Renal cortex interstitium (tissue), 15 donors: ENCODE measurements at places on chromosomes 16 and 17.

DNA sequence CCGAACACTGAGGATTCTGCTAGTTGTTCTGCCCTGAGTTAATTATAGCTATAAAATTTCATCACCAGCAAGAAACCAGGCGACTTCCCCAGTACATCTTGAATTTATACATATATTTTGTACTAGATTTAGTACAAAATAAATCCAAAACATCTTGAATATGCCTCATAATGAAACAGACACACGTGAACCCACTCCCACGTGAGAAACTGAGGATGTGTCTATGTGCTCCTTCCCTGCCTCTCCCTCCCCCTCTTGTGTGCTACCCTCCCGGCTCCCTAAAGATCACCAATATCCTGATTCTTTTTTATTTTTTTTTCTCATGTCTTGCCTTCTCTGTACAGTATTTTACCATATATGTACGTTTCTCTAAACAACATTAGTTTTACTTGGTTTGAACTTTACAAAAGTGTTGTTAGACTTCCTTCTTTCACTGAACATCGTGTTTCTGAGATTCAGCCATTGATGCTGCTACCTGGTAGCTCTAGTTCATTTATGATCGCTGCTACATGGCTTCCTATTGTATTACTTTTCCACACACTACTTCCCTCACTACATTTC, 1.1 kb upstream of the LCMT1 start:
- no peak for DNase-seq

GRCh38 chr16:58046054-58046881, 20.7 kb downstream of the MMP15 start:
- DNase-seq: no peak

DNA sequence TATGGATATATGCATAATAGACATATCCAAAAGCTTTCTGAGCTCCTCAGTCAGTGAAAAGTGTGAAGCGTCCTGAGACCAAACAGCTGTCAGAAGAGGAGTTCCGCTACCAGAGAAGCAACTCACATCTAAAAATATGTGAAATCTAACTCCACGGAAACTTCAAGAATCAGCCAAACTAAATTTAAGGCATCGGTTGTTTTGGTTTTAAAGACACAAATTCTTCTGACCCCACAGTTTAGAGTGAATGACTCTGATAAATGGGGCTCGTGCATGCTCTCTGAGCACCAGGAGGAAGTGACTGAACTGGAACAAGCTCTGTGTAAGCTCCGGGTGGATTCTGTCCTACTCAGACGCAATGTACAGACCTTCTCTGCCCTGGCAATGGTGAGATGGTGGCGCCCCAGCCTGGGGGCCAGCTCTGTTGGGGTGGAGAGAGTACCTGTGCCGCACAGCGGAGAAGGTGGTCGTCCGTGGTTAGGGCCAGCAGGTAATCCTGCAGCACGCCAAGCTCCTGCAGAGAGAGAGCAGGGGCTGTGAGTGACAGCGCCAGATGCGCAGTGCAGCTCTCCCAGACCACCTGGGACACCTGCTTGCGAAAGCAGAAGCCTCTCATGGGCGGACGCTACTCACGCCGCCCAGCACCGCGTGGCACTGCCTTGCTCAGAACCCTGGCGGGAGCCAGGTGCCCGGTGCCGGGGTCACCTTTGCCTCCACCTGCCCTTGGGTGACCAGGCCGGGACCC, 44.4 kb upstream of the ATP2A3 start:
- no peak for DNase-seq

DNA sequence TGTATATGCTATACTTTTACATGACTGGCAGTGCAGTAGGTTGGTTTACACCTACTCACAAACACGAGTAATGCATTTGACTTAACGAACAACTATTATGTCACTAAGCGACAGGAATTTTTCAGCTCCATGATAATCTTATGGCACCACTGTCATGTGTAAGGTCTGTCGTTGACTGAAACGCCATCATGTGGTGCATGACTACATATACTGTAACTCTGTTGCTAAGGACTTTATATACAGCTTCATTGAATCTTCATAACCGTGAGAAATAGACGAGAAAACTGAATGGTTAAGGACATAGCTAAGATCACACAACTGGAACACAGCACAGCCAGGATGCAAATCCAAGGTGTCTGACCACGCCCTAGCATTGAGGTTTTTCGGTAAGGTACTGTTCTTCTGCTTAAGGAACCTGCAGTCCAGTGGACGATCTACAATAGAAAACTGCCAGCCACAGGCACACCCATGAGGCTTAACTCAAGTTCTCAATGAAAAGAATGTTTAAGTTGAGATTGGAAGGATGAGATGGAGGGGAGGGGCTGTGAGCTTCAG, 3.3 kb downstream of the CFAP20 start:
- no peak for DNase-seq

DNA sequence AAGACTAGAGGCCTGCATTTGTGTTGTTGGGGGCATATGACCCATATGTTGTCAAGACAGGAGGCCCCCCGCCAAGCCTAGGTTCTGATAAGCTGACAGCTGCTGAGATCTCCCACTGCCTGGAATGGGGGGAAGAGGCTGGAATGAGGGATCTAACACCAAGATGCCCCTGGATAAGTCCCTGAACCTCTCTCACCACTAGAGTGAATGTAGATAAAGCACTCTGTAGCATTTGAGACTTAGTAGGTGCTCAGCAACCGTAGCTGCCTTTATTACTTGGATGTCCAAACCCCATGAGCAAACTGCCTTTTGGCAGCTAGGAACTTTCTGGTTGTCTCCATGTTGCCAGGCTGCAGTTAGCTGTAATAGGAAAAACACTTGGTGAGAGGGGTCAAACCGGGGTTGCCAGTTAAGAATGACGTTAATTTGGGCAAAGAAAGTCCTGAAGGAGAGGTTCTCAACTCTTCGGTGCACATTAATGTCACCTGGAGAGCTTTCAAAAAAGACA, 4.4 kb upstream of the RASL10B start:
- no peak for DNase-seq

DNA sequence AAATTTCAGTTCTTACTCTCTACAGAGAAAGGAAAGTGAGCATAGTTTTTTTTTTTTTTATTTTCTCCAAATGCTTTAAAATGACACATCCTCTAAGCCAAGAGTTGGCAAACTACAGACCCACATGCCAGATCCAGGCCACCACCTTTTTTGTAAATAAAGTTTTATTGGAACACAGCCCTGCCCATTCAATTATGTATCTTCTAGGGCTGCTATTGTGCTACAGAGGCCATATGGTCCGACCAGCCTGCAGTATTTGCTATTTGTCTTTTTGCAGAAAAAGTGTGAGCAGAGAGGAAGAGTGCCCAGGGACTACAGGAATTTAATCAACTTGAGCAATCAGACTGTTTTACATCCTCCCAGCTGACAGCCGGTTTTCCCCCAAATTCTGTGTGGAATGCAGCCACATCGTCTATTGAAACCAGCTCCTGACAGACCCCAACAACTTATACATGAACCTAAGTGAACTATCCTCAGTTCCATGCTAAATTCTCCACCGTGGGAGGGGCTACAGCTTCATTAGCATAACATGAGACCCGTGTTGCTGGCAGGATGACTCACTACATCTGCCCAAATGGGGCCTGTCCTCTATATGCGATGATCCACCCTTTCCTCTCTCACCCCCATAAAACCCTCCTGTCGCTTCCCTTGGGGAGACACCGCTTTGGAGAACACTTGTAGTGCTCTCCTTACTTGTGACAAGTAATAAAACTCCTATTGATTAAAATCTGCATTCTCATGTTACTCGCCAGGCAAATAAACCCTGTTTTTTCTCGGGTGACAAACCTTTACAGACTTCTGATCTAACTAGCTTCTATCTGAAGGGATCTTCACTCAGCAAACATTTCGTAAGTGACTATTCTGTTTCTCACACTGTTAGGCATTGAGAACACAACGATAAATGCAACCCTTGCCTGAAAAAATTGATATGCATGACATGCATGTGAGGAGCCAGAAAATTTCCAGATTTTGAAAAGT, 149.4 kb upstream of the HS3ST3A1 start:
- no peak for DNase-seq

DNA sequence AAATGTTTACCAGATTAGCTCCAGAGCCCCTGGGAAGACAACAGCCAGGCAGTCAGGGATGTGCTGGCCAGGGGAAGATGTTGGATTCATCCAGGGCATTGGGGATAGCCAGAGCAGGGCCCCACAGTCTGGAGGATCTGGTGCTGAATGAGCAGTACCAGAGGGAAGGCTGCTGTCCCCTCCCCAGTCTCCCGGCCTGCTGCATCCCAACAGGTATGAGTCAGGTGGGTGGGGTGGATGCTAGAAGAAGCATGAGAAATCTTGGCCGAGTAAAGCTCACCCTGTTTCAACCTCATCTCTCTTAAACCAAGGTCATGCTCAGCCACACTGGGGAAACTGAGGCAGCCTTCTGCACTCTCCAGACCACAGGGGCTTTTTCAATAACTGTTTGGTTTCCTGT, 71.9 kb upstream of the SEC14L1 start:
- DNase-seq: no peak

DNA sequence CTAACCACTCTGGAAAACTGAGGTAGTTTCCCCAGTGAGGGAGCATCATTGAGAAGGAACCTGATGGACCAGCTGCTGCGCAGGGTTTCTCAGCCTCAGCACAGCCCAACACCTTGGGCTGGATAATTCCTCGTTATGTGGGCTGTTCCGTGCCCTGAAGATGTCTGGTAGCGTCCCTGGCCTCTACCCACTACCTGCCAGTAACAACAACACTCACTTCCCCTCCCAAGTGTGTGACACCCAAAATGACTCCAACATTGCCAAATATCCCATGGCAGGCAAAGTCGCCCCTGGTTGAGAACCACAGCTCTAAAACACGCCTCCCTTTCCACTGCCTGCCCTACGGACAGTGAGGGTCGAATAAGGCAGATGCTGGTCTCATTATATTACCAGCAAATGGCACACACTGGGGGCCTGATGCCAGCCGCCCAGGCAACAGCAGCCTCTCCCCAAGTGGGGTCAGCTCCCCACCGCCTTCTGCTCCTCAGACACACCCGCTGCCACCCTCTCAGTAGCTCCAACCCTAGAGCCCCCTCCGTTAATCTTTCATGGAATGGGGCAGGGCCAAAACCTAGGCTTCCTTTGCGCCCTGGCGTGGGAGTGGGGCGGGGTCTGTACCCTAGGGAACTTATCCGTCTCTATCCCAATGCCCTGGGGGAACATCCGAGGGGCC, 1.0 kb downstream of the RHBDF2 start:
- DNase-seq: no peak

GRCh38 chr17:14098246-14098645, 28.9 kb downstream of the COX10 start:
- DNase-seq: no peak

DNA sequence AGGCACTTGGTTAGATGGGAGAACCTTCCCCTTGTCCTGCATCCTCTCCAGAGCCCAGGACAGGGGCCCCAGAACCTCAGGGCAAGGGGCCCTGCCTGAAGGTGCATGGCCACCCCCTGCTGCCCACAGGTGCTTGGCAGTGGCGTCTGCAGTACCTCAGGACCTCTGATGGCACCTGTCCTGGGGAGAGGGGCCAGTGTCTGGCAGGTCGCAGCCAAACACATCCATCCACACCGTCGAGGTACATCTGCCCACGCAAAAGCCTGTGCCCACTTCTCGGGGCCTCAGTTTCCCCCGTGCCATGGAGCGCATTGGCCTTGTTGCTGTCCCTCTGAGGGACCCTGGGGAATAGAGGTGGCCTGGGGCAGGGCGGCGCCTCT, 9.3 kb downstream of the MAP2K3 start:
- no peak for DNase-seq
